Thoracic aorta endothelial cell (primary cell): ENCODE measurements at places on chromosomes 2 and 18. TPM values are rescaled to one million over a fixed set of nuclear protein-coding genes. Genes with fewer than 3 reads are reported as not detected.

The PDE1A gene
- 0.07 and 0.27 TPM in 2 replicates for total RNA-seq

The GALNT14 gene
- total RNA-seq: 0.66 and 2.4 TPM in 2 replicates

The PAX3 gene
- not detected in 2 replicates for total RNA-seq

The ERBB4 gene
- total RNA-seq: 0.13 and 0.14 TPM in 2 replicates

The FABP1 gene
- total RNA-seq: not detected in 2 replicates

The IL1A gene
- 1.2 and 1.8 TPM in 2 replicates for total RNA-seq

The ALPG gene
- total RNA-seq: not detected in 2 replicates

The GCG gene
- total RNA-seq: not detected in 2 replicates

The SOCS6 gene
- 22.1 and 28.4 TPM in 2 replicates for total RNA-seq

The SCN1A gene
- total RNA-seq: not detected in 2 replicates

The MYO7B gene
- 0.14 TPM in 1 of 2 replicates, not detected in the other for total RNA-seq
